ENCODE measurements at places on chromosomes 16 and 17.

DNA sequence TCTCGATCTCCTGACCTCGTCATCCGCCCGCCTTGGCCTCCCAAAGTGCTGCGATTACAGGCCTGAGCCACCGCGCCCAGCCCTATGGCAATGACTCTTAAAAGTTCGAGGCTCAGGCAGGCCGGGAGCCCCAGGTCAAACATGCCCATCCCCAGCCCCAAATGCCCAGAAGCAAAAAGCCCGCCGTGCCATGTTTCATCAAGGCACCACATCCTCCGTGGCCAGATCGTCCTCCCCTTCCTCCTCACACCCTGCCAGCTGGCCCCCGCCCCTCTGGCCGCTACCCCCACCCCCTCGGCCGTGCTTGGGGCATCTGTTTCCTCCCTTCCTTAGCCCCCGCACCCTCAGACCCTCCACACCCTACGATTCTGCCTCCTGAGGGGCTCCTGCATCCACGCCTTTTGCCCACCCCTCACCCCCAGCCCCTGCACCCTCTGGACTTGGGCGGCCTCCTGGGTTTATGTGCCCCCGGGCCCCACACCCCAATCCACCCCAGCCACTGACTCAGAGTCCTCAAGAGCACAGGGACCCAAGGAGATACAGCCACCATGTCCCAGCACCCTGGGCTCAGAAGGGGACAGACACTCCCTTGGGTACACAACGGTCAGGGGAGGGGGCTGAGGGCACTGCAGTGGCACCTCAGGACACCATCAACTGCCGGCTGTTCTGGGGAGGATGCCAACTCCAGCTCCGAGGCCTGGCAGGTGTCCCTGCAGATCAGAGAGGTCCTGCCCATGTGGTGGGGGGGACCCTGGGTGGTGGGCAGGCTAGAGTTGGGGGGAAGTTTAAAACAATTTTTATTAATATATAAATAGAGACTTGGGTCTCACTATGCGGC lies 7.1 kb downstream of the CTRB1 start:
- DNase-seq = no peak

- no peak for DNase-seq
Observed at GRCh38 chr16:52912565-52913173, 140.0 kb downstream of the CHD9NB start.

DNA sequence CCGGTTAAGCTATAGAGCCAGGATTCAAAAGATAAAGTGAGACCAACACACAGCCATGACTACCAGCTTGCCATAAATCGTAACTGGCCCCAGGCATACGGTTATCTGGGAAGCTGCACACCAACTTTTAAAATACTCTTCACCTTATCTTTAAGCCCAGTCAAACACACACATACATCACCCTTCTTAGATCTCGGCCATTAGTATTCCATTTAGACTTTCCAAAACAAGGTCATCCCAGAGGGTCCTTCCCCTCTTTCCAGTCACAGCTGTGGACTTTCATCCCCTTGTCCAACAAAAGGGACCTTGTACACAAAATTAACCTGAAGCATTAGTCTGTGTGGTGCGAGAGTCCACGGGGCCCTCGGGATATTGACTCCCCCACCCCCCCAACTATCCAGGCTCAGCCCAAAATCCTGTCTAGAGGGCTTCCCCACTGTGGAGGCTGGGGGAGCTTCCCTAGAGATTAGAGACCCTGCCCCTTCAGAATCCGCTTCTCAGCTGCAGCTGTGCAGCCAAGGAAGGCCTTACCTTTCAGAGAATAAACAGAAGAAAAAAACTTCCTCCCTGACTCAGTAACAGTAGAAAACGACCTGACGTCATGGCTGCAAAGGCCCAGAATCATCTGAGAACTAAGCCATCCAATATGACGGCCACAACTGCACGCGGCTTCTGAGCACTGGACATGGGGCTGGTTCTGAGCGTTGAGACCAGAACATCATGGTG lies 9.9 kb downstream of the ZFHX3 start:
- DNase-seq = no peak

DNA sequence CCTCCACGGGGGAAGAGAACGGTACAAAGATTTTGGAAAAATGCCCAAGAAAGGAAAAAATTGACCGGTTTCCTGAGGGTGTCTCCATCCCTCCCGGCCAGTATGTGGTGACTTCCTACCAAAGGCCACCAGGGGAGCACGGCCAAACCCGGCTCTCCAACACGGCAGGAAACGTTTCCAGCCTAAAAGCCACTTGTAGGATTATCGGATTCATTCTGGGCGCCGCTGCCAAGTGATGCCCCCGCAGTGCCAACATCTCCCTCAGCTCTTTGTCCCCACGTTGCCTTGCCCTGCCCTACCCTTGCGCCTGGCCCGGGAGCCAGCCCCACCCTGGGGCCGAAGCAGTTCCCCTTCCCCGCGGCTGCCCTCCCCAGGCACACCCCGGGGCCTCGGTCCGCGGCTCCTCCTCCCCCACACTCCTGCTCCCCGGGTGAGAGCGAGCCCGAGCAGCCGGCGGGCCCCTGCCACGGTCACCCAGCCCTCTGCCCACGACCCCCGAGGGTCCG lies 688 bp downstream of the CRK start:
- peak; percentile 56 for DNase-seq

DNA sequence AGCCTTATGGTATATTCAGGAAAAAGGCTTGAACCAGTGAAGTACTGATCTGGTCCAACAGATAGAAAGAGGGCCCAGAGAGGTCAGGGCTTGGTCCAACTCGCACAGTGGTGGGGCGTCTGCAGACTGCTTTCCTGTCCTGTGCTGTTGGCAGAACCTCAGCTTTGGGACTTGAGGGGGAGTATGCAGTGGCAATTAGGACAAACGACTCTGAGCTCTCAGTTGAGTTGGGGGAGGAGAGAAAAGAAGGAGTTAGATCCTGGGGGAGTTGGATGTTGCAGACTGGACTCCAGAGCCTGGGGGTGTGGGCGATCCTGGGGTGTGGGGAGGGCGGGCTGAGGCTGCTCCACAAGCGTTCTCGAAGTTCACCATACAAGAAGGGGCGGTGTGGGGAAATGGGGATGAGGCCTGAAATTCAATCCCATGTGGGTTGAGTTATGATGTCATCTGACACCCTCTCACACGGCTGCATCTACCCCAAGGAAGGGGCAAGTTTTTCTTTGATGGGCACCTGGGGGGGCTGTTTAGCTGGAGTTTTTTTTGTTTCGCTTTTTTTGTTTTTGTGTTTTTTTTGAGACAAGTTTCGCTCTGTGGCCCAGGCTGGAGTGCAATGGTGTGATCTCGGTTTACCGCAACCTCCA lies 14.6 kb downstream of the GRB7 start:
- DNase-seq = peak; percentile 17

- DNase-seq = no peak
Observed at GRCh38 chr17:62038248-62038647, 26.8 kb downstream of the MED13 start.

GRCh38 chr16:67551091-67551490 lies 11.2 kb upstream of the CTCF start:
- DNase-seq = no peak

GRCh38 chr17:47935961-47936360 lies 5.4 kb upstream of the PNPO start:
- no peak for DNase-seq

- peak; percentile 98 for DNase-seq
Observed at GRCh38 chr17:44324571-44325275, at the start of gene SLC25A39. Gene SLC25A39, minus strand, starts transcription at chr17:44324823. Its CDS starts 1,261 bp downstream, at chr17:44323562.

- no peak for DNase-seq
Observed at GRCh38 chr17:71502443-71502842, 618.4 kb upstream of the SOX9 start.

DNA sequence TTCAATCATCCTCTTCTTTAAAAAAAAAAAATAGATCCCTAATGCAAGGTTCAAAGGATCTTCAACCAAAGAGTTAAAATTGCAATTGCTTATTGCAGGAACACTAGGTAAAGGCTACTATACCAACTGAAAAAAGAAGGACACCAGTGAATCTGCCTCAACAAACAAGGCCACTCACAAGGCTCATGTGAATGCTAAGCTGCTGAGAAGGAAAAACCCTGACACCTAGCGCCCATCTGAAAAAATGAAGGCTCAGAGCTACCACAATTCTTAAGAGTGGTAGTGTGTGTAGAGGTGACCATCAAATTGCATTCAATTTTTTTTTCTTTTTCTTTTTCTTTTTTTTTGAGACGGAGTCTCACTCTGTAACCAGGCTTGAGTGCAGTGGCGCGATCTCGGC lies 201.6 kb upstream of the C17orf78 start:
- no peak for DNase-seq

DNA sequence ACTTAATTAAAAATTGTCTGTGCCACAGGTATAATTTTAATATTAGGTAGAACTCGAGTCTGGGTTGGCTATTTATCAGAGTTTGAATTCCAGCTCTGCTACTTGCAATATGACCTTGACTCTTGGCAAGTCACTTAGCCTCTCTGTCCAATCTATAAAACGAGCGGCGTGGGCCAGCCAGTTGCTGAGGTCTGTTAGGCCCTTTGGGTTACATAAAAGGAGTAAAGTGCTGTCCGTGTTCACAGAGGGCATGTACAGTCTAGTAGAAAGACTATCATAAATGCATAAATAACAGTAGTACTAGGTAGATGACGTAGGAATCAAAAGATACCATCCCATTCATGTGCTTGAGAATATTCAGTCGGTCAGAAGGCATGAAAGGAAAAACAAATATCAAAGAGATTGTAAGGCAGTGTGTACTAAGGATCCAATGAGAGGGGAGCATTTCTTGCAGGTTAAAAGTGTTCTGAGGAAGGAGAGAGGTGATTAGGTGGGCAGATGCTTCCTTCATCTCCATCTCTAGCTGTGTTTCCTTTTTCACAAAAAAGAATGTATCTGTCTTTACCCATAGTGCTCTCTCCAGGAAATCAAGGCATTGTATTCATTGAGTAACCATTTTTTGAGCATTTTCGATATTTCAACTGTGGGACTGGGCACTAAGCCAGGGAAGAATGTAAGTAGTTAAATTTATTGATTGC lies 2.4 kb downstream of the TNRC6A start:
- no peak for DNase-seq

DNA sequence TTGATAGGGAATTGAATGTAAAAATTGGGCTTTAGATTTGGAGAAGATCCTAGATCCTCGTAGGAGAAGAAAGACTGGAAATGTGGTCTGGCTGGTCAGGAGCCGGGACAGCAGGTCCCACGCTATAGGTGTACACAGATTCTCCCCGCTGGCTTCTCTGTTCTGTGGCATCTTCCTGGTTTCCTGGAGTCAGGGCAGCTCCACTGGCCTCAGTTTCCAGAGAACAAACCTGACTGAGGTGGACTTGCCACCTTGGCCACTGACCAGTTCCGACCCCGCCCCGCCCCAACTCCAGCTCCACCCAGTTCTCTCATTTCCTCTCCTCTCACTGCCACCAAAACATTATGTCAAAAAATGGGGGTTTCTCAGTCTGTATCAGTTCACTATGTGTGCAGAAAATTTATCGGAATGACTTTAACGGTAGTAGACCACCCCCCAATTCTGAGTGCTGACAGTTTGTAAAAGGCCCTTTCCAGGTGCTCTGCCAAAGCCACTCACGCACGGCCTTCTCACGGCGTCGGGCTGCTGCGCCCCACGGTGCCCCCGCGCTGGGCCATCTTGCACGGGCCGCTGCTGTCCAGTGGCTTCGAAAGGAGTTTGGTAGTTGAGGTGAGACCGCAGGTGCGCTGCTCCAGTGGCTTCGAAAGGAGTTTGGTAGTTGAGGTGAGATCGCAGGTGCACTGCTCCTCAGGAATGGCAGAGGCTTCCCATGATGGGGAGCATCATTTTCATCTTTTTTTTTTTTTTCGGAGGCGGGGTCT lies 161.4 kb upstream of the CHMP6 start:
- DNase-seq = no peak

- no peak for DNase-seq
Observed at GRCh38 chr17:179066-179432, 2.4 kb downstream of the DOC2B start.

- no peak for DNase-seq
Observed at GRCh38 chr16:79653373-79653891, 52.9 kb upstream of the MAF start.

DNA sequence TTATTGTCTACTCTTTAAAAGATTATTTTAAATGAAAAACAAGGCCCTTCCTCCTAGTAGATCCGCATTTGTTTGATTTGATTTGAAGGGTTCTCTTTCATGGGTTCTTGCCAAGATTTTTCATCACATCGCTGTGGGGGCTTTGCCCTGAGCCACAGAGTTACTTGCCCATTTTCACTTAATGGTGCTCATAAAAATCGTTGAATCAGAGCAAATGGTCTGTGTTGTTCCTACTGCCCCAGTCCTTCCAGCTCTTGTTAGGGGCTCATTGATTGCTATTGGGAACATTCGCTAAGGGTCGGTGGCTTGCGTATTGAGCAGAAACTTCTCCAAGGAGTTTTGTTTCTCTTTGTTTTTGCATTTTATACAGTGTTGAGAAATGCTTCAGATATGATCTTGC lies 1023.4 kb upstream of the CDH8 start:
- no peak for DNase-seq

DNA sequence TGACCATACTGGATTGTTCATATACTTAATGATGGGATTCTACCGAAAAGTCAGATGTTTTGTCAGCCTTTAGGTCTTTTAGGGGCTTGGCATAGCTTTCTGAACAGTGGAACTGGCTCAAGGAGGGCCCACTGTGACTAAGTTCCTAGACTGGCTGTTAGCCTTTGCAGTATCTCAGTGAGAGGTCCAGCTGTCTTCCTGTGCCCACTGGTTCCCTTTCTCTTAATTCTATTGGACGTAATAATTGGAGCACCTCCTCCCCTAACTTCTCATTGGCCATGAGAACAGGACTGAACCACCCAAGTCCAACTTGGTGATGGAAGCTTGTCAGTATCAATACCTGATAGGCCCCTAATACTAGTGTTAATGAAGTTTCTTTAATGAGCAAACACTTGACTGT lies 13.5 kb downstream of the KPNA2 start:
- DNase-seq = no peak

DNA sequence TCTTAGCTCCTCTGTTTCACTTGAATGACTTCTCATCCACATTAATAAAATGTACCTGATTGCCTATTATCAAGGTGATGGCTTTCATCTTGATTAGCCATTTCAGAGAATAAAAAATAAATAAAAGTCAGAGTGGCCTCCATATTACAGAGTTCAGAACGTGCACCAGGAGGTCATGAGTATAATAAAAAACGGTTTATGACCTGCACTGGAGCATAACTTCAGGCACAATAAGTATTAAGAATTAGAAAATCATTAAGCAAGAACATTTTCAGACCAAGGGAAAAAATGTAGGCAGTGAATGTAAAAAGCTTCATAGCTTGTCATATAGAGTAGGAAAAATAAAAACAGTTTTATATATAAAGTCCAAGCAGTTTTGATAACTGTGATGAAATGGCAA lies 11.4 kb downstream of the METTL9 start:
- DNase-seq = no peak

- DNase-seq = no peak
Observed at GRCh38 chr16:58828901-58829545, 94.9 kb upstream of the GOT2 start.

- DNase-seq = no peak
Observed at GRCh38 chr16:65663774-65664173, 541.9 kb upstream of the CDH11 start.

DNA sequence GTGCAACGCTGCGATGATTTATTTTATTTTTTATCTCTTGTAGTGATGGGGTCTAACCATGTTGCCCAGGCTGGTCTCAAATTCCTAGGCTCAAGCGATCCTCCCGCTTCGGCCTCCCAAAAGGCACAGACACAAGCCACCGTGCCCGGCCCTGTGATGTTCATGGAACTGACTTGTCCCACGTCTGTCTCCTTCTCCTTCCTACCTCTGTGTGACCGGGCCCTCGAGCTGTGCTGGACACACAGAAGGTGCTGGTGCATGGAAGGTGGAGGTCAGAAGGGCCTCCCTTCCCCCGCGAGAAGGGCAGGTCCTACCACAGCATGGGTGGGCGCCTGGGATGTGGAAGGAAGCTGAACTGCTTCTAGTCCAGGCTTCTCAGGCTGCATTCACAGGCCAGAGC lies 88.0 kb downstream of the SEC14L1 start:
- no peak for DNase-seq
